ENCODE measurements at places on chromosomes 2 and 18. TPM values are rescaled to one million over a fixed set of nuclear protein-coding genes. Genes with fewer than 3 reads are reported as not detected.

GRCh38 chr18:9987931-9988330 lies 74.1 kb downstream of the VAPA start:
- H3K36me3 ChIP-seq = no peaks in the 10 kb centered on the region
- H3K4me3 ChIP-seq = no peak overlapping the region
- H3K4me1 ChIP-seq = peaks cover 13% of the 10 kb centered on the region
- DNase-seq = no peak

Gene FAM161A
- 6.5 TPM for total RNA-seq

Gene RGPD3
- 0.27 TPM for total RNA-seq

Gene C2orf78
- total RNA-seq = not detected

Gene TPRKB
- total RNA-seq = 68.2 TPM

Measured in hepatocyte (in vitro differentiated cells).